ENCODE measurements at places on chromosomes 12 and 14.

DNA sequence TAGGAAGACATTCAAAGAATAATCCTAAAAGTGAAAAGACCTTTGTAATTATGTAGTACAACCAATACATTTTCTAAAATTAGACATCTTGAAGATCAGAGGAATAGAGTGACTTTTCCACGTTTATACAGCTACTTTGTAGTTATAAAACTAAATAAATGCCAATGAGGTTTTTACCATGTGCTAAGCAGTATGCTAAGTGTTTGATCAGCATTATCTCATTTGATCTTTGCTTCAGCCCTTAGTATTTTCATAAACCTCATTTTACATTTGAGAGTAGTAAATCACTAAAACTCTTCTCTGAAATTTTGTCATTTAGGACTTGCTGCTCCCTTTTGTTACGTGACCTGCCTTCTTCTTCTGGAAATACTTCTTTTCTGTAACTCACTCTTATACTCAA, 13.6 kb downstream of the MBIP start:
- no peak for DNase-seq

DNA sequence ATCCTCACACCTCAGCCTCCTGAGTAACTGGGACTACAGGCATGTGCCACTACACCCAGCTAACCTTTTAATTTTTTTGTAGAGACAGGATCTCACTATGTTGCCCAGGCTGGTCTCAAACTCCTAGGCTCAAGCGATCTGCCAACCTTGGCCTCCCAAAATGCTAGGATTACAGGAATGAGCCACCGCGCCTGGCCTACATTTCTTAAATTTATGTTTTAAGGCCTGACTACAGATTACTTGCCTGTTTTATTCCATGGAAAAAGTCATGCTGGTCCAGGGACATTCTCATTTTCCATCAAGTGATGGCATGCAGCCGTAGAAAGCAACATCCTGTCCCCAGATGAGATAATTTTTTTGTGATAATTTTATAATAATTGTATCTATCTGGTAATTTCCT, 6.1 kb downstream of the CD9 start:
- no peak for DNase-seq

DNA sequence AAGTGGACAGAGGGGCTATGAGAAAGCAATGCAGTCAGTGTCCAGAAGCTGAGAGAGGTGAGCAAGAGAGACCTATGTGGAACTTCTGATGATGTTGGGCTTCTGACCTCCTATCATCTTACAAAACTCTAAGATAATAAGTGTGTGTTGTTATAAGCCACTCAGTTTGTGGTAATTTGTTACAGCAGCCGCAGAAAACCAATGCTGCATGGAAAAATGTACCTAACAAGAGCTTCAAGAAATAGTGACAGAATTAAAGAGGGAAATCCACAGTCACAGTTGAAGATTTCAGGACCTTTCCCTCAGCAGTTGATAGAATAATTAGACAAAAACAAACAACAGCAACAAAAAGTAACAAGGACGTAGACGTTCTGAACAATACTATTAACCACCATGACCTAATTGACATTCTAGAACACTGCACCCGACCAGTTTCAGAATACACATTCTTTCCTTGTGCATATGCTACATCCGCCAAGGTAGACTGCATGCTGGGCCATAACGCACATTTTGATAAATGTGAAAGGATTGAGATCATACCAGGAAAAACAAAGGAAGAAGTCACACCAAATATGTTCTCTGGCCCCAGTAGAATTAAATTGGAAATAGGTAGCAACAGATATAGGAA, 1.8 kb upstream of the EVL start:
- no peak for DNase-seq

DNA sequence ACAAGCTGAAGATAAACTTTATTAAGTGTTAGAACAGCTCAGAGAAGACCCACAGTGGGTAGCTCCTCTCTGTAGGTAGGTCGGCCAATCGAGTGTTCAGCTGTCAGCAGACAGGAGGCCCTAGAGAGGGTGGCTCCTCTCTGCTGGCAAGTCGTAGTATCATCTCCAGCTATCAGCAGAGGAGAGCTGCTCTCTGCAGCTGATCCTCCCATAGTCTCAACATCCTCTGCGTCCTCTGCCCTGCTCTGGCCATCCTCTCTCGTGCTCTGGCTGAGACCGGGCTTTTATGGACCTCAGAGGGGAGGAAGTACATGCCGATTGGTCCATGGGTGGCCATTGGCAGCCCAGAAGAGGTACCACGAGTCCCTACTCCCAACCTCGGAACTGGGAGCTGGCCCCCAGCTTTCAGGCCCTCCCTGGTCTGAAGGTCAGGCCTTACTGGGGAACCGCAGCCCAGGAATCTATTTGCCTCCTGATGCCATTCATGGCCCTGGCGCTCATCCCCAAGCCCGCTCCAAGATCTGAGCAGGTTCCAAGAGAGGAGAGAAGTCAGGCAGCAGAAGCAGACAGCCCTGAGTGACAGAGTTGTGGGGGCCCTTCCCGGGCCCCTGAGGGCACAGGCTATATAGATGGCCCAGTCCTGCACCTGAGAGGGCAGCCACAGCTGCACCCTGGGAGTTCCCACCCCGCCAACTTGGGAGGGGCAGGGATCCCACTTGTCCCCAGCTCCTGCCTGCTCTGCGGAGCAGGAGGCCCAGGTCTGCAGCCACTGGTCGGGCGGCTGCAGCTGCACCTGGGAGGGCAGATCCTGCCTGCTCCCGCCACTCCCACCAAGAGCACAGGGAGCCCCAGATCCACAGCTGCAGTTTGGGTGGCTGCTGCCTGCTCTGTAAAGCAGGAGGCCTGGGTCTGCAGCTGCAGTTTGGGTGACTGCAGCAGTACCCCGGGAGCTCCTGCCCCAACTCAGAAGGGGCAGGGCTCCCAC, 3.5 kb upstream of the PWP1 start:
- DNase-seq: no peak

- DNase-seq: no peak
These were observed 174.6 kb downstream of the ESRRB start for GRCh38 chr14:76550534-76550933.

DNA sequence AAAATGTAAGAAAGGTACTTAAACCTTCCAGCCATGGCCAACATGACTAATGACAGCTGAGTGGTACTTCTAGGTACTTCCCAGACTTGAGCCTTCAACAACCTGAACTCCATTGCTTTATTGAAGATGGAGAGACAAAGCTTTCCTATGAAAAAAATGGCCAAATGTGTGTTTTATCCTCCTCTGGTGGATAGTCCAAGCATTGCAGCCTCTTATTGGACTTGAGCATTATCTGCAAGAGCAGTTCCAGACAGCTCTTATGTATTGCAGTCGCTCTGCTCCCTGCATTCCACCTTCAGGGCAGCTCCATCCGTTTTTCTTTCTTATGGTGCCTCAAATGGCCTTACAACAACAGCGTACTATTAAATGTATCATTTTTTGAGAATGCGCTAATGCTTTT, 588.2 kb downstream of the NRXN3 start:
- no peak for DNase-seq

GRCh38 chr14:104319491-104320241, 181.3 kb downstream of the KIF26A start:
- DNase-seq: no peak

GRCh38 chr12:119770146-119770545, 102.2 kb downstream of the PRKAB1 start:
- no peak for DNase-seq

GRCh38 chr12:132899033-132899432, 11.6 kb upstream of the CHFR start:
- DNase-seq: no peak

- no peak for DNase-seq
These were observed 32.8 kb downstream of the KIF26A start for GRCh38 chr14:104171029-104171697.

DNA sequence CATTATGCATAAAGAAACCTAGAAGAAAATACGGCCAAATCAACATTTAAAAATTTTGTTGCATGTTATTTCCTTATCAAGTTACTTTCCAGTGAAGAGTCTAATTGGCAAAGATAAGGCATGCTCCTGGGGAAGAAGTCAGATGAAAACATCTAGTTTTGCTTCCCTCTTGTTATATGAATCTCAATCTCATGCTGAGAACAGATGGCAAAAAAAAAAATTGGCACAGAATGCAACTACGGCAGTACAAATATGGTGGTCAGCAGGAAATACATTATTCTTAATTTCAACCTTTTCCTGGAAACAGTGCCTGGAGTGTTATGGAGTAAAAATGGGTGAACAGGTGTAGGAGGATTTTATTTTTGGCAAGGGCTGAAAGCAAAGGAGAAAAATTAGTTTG, 32.8 kb downstream of the HECTD4 start:
- no peak for DNase-seq

GRCh38 chr12:15996254-15996653, 85.1 kb downstream of the DERA start:
- peak; percentile 36 for DNase-seq
